Keratinocyte (primary cell): ENCODE measurements at places on chromosomes 7 and 10. TPM values are rescaled to one million over a fixed set of nuclear protein-coding genes. Genes with fewer than 3 reads are reported as not detected.
A peak's percentile ranks its signal among the peaks of the same experiment; 100 is the strongest.

Gene SLC12A9
- 14.5 to 24.9 TPM (median 19.8 TPM) in 3 replicates for polyA plus RNA-seq

Gene PODXL
- 0.04 to 0.08 TPM (median 0.08 TPM) in 3 replicates for polyA plus RNA-seq

Gene GTF2IRD2
- polyA plus RNA-seq: 4.1 to 8.2 TPM (median 4.5 TPM) in 3 replicates

Gene ZNF746
- 7.0 to 10.7 TPM (median 8.4 TPM) in 3 replicates for polyA plus RNA-seq

Gene OPN4
- polyA plus RNA-seq: not detected in 3 replicates

- no peaks in the 10 kb centered on the region for H3K36me3 ChIP-seq
- no peak overlapping the region for H3K27ac ChIP-seq
- no peaks in the 10 kb centered on the region for H3K27me3 ChIP-seq
- H3K4me1 ChIP-seq: no peaks in the 10 kb centered on the region
Measured at GRCh38 chr10:81848514-81848913, 26.5 kb upstream of the NRG3 start.

DNA sequence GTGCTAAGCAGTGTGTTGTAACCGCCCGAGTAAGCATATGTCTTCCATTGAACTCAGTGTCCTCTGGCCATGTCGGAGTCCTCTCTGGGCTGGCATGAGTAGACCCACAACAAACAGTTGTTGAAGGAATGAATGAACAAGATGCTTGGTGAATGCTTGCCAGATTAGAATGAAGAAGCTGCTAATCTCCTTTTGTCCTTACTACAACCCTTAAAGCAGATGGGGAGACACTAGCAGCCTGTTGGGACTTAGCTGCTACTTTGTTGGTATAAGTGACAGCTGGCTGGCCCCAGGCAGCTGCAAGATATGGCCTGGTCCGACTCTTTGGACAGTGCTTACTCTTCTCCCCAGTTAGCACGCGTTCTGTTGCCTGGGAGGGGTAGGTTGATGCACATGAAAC is 370.1 kb downstream of the RPS24 start:
- H3K27ac ChIP-seq: no peak overlapping the region
- DNase-seq: no peak
- peaks cover 28% of the 10 kb centered on the region for H3K27me3 ChIP-seq
- H3K4me1 ChIP-seq: no peaks in the 10 kb centered on the region
- no peaks in the 10 kb centered on the region for H3K36me3 ChIP-seq

- H3K27ac ChIP-seq: no peak overlapping the region
- no peaks in the 10 kb centered on the region for H3K36me3 ChIP-seq
- H3K4me3 ChIP-seq: no peak overlapping the region
- DNase-seq: no peak
- H3K4me1 ChIP-seq: peaks cover 23% of the 10 kb centered on the region
Measured at GRCh38 chr10:35916791-35917190, 274.7 kb upstream of the FZD8 start.

GRCh38 chr10:79310911-79311573 is 36.2 kb upstream of the PPIF start:
- H3K27ac ChIP-seq: no peak overlapping the region
- DNase-seq: no peak
- peaks cover 9% of the 10 kb centered on the region for H3K4me1 ChIP-seq
- no peak overlapping the region for H3K4me3 ChIP-seq

GRCh38 chr10:74227697-74228424 is 76.8 kb downstream of the ADK start:
- no peak overlapping the region for H3K4me3 ChIP-seq
- H3K27ac ChIP-seq: peak overlapping the region; percentile 76
- DNase-seq: no peak
- H3K36me3 ChIP-seq: no peaks in the 10 kb centered on the region

DNA sequence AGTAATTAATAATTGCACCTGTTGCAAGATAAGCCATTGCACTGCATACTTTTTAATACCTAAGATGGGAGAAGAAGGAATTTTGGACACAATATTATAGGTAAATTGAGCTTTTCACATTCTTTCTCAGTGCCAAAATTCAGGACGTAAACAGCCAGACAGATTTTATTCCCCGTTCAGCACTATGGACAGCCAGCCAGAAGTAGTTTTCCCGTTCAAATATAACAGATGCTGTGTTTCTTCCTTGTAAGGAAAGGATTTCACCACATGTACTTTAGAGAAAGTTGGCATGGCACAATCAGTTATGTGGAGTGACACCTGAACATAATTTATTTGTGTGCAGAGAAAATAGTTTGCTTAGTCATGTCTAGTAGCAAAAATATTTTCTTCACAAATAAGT is 34.8 kb downstream of the SEMA3E start:
- DNase-seq: no peak
- no peaks in the 10 kb centered on the region for H3K27me3 ChIP-seq
- H3K27ac ChIP-seq: no peak overlapping the region
- no peaks in the 10 kb centered on the region for H3K4me1 ChIP-seq
- H3K4me3 ChIP-seq: no peak overlapping the region

DNA sequence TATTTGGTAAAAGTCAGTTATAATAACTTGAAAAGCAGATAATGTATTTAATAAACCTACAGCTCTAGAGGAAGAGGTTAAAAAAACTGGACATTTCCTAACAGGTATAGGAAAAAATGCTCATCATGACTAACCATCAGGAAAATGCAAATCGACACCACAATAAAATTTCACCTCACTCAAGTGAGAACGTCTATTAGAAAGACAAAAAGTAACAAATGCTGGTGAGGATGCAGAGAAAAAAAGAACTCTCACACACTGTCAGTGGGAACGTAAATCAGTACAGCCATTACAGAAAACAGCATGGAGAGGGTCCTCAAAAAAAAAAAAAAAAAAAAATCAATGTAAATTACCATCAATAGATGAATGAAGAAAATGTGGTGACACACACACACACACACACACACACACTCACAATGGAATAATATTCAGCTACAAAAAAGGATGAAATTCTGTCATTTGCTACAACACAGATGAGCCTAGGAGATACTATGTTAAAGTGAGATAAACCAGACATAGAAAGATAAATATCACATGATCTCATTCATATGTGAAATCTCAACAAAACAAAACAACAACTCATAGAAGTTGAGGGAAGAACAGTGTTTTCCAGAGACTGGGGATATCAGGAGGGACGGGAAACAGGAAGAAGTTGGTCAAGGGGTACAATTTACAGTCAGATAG is 20.1 kb downstream of the EPC1 start:
- H3K4me3 ChIP-seq: no peak overlapping the region
- DNase-seq: no peak
- no peaks in the 10 kb centered on the region for H3K27me3 ChIP-seq
- no peak overlapping the region for H3K27ac ChIP-seq
- peaks cover 10% of the 10 kb centered on the region for H3K4me1 ChIP-seq

GRCh38 chr7:20064974-20065862 is 152.0 kb downstream of the MACC1 start:
- no peaks in the 10 kb centered on the region for H3K36me3 ChIP-seq
- H3K4me3 ChIP-seq: no peak overlapping the region
- no peaks in the 10 kb centered on the region for H3K27me3 ChIP-seq
- H3K27ac ChIP-seq: no peak overlapping the region
- no peak for DNase-seq

DNA sequence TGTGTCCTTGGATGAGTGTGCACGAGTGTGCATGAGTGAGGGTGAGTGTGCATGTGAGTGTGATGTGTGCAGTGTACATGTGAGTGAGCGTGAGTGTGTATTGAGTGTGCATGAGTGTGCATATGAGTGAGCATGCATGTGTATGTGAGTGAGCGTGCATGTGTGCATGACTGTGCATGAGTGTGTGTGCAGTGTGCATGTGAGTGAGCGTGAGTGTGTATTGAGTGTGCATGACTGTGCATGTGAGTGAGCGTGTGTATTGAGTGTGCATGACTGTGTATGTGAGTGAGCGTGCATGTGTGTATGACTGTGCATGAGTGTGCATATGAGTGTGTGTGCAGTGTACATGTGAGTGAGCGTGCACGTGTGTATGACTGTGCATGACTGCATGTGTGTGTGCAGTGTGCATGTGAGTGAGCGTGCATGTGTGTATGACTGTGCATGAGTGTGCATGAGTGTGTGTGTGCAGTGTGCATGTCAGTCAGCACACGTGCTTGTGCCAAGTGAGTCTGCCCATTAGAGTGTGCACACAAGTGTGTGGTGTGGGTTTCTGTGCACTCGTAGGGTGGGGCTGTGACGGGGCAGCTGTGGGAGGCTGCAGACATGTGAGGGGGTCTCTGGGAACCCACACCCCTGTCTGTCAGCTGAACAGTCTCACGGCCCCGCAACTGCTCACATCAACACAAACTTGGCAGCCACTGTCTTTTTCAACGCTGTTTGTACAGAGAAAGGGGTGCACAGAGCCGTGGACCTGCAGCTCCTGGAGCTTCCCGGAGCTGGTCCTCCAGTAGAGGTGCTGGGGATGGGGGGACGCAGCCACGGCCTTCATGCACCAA is 14.8 kb downstream of the FOXL3 start:
- H3K36me3 ChIP-seq: no peaks in the 10 kb centered on the region
- H3K4me1 ChIP-seq: no peaks in the 10 kb centered on the region
- H3K27ac ChIP-seq: no peak overlapping the region
- no peak overlapping the region for H3K4me3 ChIP-seq
- DNase-seq: no peak

- DNase-seq: no peak
- no peaks in the 10 kb centered on the region for H3K36me3 ChIP-seq
- no peaks in the 10 kb centered on the region for H3K27me3 ChIP-seq
- H3K4me3 ChIP-seq: no peak overlapping the region
Measured at GRCh38 chr7:70630440-70630817, 501.5 kb upstream of the GALNT17 start.

DNA sequence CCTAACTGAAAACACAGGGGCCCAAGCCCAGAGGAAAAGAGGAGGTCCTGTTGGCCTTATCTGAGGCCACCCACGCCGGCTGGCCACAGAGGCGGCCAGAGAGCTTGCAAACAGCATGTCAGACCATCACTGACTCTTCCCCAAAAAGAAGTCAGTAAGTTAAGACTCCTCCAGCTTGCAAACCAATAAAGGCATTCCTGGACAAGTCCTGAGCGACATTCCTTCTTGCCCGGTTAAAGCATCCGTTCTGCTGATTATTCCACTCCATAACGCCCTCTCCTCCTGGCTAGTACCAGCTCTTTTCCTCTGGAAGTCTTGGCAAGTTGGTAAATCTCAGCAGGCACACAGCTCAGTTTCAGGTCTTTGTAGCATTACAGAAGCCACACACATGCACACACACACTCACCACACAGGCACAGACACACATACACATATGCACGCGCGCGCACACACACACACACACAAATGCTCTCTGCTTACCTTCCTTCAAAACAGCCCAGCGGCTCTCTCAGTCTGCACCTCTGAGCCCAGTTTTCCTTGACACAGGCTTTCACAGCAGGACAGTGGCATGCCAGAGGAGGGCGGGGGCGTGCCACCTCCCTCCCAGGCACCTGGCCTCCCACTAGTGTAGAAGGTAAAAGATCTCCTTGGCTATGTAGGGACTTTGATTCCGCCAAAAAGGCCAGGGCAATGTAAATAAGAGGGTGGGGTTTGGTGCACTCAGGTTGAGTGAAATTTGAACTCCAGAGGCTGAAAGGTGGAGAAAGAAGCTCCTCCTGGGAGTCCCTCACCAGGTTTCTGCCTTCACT is 201.4 kb downstream of the TNS3 start:
- H3K27ac ChIP-seq: peak overlapping the region; percentile 47
- no peaks in the 10 kb centered on the region for H3K36me3 ChIP-seq
- H3K4me3 ChIP-seq: peak overlapping the region; percentile 47
- DNase-seq: no peak
- H3K27me3 ChIP-seq: peaks cover 20% of the 10 kb centered on the region
- peaks cover 26% of the 10 kb centered on the region for H3K4me1 ChIP-seq

DNA sequence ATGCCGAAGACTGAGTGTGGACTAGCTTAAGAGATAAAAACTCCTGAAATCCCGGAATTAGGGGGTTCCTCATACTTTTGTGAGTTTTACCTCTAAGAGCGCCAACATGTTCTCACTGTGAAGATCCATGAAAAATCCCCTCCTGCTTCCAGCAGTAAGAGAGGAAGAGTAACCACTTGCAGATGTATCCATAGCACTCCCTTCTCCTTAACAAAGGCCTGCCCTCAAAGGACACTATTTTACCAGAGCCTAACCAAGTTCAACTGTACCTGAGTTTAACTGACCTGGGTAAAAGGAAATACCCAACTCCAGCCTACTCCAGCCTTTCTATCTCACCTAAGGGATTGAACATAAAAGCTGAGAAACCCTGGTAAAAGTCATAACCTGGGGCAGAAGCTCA is 280.9 kb downstream of the POLR1F start:
- H3K36me3 ChIP-seq: no peaks in the 10 kb centered on the region
- H3K27ac ChIP-seq: no peak overlapping the region
- H3K4me1 ChIP-seq: no peaks in the 10 kb centered on the region
- H3K27me3 ChIP-seq: no peaks in the 10 kb centered on the region
- H3K4me3 ChIP-seq: no peak overlapping the region
- no peak for DNase-seq

DNA sequence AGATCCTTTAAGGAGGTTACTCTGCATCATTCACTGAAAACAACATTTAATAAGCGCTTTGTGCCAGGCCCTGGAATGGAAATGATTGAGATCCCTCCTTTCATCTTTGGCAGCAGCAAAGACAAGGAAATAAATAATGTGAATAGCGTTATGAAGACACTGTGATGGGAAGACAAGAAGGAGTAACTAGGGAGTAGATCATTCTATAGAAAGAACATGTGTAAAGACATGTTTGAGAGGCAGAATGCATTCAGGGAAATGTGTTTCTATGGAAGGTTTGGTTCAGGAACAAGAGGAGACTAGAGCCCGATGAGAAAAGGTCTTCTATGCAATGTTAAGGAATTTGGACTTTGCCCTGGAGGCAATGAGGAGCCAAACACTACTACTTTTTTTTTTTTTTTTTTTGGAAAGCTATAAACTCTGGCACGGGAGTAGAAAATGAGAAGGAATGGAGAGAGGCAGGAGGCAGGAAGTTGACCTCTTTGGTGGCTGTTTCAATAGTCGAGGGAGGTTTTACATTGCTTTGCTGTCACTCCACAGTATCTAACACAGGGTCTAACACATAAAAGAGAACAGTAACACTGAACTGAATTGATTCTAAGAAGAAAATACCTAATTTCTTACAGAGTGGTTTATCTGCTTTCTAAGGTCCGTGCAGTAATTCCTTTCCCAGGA is 44.9 kb downstream of the SMURF1 start:
- H3K27me3 ChIP-seq: no peaks in the 10 kb centered on the region
- no peak for DNase-seq
- H3K4me1 ChIP-seq: peaks cover 57% of the 10 kb centered on the region
- no peak overlapping the region for H3K4me3 ChIP-seq

- peaks cover 6% of the 10 kb centered on the region for H3K4me1 ChIP-seq
- no peaks in the 10 kb centered on the region for H3K27me3 ChIP-seq
- H3K36me3 ChIP-seq: no peaks in the 10 kb centered on the region
- no peak for DNase-seq
Measured at GRCh38 chr10:84076047-84076388, 63.3 kb upstream of the GHITM start.

DNA sequence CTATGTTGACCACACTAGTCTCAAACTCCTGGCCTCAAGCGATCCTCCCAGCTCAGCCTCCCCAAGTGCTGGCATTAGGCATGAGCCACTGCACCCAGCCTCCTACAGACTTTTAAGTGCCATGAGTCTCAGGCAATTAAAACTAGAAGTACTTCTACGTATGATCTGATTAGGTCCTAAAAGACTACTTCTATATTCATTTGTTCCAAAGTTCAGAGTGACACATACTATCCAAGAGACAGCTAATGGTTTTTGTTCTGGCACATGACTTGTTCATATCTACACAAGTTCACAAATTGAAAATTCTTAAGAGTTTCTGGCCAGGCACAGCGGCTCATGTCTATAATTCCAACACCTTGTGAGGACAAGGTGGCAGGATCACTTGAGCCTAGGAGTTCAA is 11.7 kb downstream of the ARHGAP19 start:
- H3K4me1 ChIP-seq: no peaks in the 10 kb centered on the region
- H3K4me3 ChIP-seq: no peak overlapping the region
- no peaks in the 10 kb centered on the region for H3K36me3 ChIP-seq
